Jurkat, Clone E6-1 (cell line): ENCODE measurements at places on chromosomes 6 and 20.

- no peak for DNase-seq
Observed at GRCh38 chr6:82385546-82385945, 21.9 kb downstream of the TPBG start.

DNA sequence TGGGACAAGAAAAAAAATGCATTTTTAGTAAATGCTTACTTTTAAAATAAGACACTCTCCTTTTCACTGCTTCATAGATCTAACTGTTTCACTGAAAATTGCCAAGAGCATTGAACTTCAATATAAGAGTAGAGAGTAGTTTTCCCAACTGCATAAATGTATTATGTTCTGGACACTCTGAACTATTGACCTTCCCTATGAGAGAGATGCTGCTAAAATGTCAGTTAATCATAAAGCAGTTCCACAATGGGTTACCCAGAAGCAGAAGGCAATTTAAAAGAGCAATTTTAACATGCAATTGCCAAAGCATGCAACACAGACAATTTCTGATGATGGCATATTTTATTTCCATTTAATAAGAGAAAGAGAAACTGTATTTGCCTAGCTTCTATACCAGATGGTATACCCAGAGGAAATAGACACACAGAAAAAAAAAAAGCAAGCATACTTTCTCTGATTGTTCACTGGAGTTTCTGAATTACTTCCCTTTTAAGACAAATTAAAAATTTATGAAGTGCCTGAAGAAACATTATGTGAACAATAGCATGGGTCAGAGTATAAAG lies 279.1 kb upstream of the THEMIS start:
- DNase-seq: no peak

GRCh38 chr6:74871757-74872156 lies 334.1 kb downstream of the COL12A1 start:
- DNase-seq: no peak

GRCh38 chr6:6826095-6826901 lies 237.8 kb downstream of the LY86 start:
- no peak for DNase-seq

GRCh38 chr20:3729811-3730540 lies 2.5 kb upstream of the HSPA12B start:
- no peak for DNase-seq

- DNase-seq: no peak
Observed at GRCh38 chr6:57207141-57207540, 15.0 kb downstream of the RAB23 start.

DNA sequence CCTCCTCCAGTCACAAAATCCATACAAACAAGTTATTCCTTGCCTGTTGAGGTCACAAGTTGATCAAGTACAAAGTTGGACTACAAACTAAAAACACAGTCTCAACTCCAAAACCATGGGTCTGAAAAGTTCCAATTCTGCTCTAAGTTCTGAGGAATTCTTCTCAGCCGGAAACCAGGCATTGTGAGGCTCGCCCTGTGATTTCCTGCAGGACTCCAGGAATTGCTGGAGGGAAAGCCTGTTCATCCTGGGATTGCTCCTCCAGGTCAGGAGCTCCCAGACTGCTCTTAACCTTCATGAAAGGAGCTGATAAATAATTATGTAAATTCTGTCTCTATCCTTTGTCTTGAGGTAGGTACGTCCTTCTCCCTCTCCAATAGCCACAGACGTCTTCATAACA lies 8.5 kb downstream of the TRAM2 start:
- no peak for DNase-seq

GRCh38 chr6:5282191-5282623 lies 20.9 kb downstream of the FARS2 start:
- no peak for DNase-seq

- no peak for DNase-seq
Observed at GRCh38 chr6:110103260-110103659, 76.2 kb downstream of the WASF1 start.

- no peak for DNase-seq
Observed at GRCh38 chr6:137570393-137570792, 76.2 kb upstream of the OLIG3 start.

- DNase-seq: peak; percentile 33
Observed at GRCh38 chr20:49979030-49979832, 3.5 kb upstream of the SNAI1 start.

GRCh38 chr20:62906209-62906608 lies 20.1 kb downstream of the DIDO1 start:
- no peak for DNase-seq

GRCh38 chr20:33192912-33193501 lies 24.1 kb upstream of the BPIFA3 start:
- no peak for DNase-seq

DNA sequence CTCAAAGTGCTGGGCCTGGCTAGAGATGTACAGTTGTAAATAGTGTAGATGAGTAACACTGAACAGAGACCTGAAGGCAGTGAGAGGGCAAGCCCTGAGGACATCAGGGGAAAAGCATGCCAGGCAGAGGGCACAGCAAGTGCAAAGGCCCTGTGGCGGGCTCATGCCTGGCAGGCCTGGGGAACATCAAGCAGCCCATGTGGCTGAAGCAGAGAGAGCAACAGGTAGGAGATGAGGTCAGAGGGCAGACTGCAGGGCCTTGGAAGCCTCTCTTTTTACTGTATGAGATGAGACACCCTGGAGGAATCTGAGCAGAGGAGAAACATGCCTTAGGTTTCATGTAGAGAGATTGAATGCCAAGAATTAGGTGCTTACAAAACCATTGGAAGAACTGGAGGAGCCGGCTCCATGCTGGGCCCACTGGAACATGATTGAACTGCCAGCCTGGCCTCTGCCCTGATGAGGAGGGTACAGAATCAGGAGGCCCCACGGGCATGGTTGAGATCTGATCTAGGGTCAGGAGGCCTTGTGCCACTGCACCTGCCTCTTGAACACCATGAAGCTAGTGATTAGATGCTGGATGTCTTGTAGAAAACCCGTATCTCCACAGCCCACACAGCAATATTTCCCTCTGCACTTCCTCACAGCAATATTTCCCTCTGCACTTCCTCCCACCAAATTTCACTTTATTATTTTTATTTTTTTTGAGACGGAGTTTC lies 5.9 kb upstream of the HMGA1 start:
- no peak for DNase-seq

DNA sequence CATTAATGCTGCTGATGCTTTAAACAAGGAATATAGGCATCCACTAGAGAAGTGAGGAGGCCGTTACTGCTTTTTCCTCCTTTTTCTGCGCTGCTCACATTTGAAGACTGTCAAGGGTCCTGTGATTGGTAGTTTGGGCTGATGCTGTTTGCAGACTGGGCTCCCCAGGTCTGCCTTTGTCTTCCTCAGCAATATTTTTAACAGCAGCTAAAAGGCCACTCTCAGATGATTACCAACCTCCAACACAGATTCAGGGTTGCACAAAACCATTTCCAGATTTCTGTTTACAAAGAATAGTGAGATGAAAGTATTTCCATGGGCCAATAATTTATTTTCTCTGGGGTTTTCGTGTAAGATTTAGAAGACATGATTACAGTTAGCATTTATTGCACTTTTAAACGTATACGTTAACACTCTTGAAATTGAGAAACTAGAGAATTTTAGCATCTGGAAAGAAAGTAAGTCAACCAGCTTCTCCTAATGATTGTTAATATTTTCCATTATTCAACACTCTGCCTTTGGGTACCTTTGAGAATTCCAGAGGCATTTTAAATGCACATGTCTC lies 475.3 kb upstream of the SOX4 start:
- no peak for DNase-seq

DNA sequence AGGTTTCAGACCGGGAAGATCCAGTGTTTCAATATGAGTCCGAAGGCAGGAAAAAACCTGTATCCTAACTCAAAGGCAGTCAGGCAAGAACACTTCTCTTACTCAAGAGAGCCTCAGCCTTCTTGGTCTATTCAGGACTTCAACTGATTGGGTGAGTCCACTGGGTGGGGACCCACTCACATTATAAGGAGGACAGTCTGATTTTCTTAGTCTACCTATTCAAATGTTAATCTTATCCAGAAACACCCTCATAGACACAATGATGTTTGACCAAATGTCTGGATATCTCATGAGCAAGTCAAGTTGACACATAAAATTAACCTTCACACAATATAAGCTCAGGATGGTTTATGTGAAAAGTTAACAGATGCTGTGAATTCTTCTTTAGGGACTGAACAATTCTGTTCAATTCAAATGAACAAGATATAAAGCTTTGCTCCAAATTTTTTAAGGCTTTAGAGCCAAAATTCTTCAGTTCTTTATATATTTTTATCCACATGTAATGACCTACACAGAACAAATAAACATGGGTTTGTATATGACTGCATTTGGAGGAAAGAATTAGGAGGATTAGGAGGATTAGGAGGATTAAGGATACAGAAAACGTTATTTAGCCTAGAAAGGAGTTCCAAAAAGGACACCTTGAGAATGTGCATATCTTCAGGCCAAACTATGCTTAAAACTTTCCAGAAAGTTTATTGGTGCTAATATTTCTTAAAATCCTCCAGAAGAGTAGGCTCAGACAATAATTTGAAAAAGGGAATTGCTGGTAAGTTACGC lies 35.3 kb upstream of the LAMA2 start:
- no peak for DNase-seq

DNA sequence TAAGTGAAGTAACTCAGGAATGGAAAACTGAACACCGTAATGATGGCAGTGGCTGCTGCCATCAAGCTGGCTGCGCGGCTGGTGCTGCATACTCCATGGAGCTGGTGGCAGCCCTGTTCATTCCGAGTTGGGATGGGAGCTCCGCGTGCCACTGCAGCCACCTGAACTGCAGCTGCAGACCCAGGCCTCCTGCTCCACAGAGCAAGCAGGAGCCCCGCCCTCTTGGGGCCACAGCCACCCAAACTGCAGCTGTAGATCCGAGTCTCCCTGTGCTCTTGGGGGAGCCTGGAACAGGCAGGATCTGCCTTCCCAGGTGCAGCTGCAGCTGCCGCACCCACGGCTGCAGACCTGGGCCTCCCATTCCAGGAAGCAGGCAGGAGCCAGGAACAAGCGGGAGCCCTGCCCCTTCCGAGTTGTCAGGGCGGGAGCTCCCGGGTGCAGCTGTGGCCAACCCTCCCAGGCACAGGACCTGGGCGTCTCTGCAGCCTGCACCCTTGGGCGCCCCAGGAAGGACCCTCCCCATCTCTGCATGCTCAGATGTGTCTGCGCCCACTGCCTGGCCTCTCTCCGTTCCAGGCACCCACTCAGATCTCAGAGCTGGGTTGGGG lies 120.2 kb downstream of the GMPR start:
- DNase-seq: no peak

DNA sequence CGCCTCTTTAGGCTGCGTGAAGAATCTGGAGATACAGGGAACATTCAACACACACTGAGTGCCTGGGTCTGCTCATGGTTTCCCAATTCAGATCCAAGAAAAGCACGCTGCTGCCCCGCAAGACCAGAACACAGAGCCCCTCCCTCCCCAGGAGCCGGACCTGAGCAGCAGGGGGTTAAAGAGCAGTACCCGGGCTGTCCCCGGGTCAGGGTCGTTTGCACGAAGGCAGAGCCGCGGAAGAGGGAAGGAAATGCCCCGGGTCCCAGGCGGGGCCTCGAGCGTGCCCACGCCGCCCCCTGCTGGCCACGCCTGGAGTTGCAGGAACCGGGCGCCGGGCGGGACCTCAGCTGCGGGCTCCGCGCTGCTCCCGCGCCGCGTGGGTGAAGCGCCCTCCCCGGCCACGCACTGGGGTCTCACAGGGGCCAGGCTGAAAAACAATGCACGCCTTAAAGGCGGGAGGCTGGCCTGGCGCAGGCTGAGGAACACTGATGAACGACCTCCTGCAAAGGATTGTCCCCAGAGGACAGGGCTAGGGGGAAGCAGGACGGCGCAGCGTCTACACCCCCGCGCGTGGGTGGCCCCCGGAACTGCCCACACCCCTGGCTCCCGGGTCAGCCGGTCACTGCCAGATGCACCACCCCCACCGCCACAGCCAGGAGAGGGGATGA lies 48.9 kb downstream of the ANKRD60 start:
- peak; percentile 52 for DNase-seq

- no peak for DNase-seq
Observed at GRCh38 chr6:158152659-158153058, 15.4 kb downstream of the SERAC1 start.

DNA sequence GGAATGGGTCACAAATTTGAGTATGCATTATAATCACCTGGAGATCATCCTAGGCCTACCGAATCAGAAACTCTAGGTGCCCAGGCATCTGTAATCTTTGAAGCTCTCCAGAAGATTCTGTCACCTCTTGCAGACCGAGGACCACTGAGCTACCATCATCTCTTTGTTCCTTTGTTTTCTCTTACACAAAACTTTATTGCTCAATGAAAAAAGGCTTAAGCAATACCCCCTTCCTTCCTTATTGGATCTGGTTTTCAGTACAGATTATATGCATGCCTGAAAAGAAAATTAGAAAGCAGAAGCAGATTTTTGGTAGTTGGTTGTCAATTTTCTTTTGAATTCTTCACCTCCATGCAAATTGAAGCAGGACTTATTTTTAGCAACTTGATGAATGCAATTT lies 31.3 kb downstream of the STX11 start:
- DNase-seq: no peak

DNA sequence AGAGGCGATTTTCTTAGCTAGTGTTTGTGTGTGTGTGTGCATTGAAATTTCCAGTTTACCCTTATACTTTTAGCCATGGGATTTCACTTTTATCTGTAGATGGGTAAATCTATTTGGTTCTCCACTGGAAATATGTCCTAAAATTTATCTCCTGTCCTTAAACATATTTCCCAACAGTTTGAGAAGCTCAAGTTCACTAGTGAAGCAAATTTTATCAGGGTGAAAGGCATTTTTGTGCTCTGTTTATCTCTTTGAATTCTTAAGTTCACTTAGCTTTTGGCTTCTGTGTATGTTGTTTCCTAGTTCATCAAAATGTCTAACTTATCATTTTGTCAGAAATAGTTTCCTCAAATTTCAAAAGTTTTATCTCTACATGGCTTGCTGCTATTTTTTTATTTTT lies 561.6 kb downstream of the PHF3 start:
- no peak for DNase-seq

DNA sequence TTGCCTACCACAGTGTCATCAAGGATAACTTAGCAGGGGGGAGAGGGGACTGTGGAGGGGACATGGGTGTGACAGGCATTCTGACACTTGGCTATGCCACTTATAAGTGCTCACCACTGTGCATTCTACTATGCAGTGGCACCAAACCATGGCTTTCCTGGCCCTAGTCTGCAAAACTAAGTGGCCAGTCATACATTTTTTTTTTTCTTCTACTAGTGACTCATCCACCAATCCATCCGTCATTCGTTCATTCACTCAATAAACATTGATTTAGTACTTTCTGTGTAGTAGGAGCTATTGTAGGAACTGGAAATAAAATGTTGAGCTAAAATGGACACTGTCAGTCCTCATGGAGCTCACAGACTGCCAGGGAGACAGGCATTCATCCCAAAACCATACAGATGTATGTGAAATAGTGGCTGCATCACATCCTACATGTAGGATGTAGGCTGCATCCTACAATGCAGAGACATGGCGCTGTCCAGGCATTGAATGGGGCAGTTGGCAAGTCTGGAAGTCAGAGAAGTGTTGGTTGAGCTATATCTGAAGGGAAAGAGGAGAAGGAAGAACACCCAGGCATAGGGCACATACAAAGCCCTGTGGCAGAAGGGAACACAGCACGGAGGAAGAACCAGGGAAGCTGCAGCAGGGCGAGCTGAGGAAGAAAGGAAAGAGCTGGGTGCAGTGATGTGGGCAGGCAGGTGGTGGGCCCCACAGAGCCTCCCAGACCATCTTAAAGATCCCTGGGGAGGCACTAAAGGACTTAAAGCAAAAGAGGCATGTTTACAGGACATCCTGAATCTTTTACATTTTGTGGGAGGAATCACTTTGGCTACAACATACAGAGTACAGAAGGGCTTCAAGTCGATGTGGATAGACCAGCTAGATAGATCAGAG lies 224.4 kb downstream of the UST start:
- no peak for DNase-seq
